Activated CD4-positive, alpha-beta T cell treated with anti-CD3 and anti-CD28 coated beads for 4 hours (primary cell): ENCODE measurements at places on chromosomes 7 and 10.

DNA sequence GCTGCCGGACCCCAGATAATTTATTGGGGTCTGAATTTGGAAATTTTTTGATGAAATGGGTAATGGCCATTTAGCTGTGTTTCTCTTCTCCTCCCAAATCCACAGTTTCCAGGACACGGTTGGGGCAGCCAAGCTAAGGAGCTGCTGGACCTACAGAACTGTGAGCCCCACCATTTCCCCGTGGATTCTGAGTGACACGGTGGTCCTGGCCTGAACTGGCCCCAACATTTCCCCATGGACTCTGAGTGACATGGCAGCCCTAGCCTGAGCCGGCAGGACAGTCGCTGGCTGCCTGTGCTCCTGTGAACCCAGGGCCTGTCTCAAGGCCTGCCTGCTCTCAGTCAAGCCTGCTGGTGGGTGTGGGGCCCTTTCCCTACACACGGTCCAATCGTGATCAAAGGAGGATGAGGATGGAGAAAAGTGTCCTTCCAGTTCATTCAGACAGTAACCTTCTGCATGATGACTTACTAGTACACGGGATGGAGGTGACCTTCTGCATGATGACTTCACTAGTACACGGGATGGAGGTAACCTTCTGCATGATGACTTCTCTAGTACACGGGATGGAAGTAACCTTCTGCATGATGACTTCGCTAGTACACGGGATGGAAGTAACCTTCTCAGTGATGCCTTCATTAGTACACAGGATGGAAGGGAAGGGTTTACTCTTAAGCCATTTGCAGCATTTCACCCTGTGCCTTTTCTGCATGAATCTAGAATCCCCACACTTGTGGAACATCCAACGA is 359.9 kb downstream of the GLRX3 start:
- DNase-seq: no peak

DNA sequence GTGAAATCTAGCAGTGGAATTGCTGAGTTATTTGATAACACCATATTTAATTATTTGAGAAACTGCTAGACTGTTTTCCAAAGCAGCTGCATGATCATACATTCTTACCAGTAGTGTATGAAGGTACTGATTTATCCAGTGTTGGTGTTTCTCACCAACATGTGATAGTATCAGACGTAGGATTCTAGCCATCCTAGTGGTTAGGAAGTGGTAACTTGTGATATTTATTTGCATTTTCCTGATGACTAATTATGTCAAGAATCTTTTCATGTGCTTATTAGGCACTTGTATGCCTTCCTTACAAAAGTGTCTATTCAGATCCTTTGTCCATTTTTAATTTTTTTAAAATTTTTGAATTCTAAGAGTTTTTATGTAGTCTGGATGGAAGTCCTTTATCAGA is 54.2 kb upstream of the PLXDC2 start:
- no peak for DNase-seq

GRCh38 chr7:73549176-73549575 is 8.3 kb downstream of the BCL7B start:
- no peak for DNase-seq

DNA sequence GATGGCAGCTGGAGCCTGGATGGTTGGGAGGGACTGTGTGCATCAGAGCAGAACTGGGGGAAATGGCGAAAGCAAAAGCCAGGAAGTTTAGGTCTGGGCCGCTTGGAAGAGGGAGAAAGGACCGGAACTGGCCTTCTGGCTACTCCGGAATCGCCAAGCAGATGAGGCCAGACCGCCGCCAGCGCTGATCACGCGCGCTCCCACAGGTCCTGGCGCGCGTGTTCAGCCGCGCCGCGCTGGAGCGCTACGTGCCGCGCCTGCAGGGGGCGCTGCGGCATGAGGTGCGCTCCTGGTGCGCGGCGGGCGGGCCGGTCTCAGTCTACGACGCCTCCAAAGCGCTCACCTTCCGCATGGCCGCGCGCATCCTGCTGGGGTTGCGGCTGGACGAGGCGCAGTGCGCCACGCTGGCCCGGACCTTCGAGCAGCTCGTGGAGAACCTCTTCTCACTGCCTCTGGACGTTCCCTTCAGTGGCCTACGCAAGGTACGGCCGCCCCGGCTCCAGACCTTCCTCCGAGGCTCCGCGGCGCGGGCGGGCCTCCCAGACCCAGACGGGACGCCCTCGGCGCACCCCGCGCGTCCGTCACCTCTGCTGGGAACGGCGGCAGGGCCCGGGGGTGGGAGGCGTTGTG is 2.0 kb downstream of the CYP26C1 start:
- DNase-seq: no peak

DNA sequence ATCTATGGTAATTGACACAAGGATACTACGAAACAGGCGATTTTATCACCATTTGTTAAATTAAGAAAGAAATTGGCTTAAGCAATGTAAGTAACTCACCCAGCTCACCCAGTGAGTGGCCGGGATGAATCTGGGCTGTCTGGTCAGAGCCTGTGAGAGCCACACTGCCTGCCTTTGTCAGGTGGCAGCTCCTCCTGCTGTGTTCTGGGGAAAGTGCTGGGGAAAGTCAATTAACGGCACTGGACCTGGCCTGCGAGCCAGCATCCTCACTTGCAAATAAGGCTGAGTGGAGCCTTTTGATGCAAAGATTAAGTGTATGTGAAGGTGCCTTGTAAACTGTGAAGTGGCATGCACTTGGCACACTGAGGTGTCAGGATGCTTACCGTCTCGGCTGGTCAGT is 13.4 kb upstream of the CXCL12 start:
- no peak for DNase-seq

- DNase-seq: no peak
These were observed 410.0 kb upstream of the RNF32 start for GRCh38 chr7:156230576-156230975.
